Stimulated activated CD4-positive, alpha-beta T cell treated with anti-CD3 and anti-CD28 coated beads, TNF-alpha, amount 100 ng/mL, for 48 hours (primary cell): ENCODE measurements at places on chromosomes 6 and 20.

- no peak for DNase-seq
Measured at GRCh38 chr6:46135176-46135575, 5.4 kb downstream of the ENPP4 start.

- no peak for DNase-seq
Measured at GRCh38 chr6:110181131-110182030, 1.2 kb downstream of the CDC40 start.

- DNase-seq, result no peak
Measured at GRCh38 chr6:7628479-7628878, 38.5 kb downstream of the SNRNP48 start.

- DNase-seq, result peak; percentile 17
Measured at GRCh38 chr6:15621203-15622044, 41.4 kb downstream of the DTNBP1 start.

- DNase-seq, result no peak
Measured at GRCh38 chr6:162942866-162943265, 215.1 kb downstream of the PACRG start.

DNA sequence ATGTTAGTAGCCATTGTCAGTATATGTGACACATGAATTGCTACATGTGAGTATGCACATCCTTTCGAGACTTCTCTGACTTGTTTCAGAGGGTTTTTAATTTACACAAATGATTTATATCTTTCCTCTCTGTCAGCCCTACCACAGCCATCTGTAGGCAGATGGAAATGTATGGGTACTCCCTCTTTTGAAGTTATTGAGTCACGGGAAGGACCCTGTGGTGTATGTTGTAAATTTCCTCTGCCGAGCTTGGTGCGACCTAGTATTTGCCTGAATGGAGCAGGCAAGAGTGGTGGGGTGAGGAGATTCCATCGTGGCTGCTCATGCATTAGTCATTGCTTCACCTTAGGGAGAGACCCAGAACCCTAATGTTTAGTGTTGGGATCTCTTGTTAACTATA is 171.9 kb downstream of the JARID2 start:
- DNase-seq, result no peak

- peak; percentile 53 for DNase-seq
Measured at GRCh38 chr6:4059115-4059777, 19.7 kb downstream of the FAM217A start.

- no peak for DNase-seq
Measured at GRCh38 chr20:51122931-51123658, 100.2 kb upstream of the KCNG1 start.

GRCh38 chr6:106799031-106799894 is 169.9 kb downstream of the QRSL1 start:
- DNase-seq, result no peak

GRCh38 chr20:38863024-38863851 is 57.7 kb downstream of the PPP1R16B start:
- DNase-seq, result no peak

- peak; percentile 97 for DNase-seq
Measured at GRCh38 chr6:85642774-85643536, at the start of gene SYNCRIP. SYNCRIP (minus strand) TSS chr6:85642886; CDS start chr6:85641439, 1,447 bp downstream.

DNA sequence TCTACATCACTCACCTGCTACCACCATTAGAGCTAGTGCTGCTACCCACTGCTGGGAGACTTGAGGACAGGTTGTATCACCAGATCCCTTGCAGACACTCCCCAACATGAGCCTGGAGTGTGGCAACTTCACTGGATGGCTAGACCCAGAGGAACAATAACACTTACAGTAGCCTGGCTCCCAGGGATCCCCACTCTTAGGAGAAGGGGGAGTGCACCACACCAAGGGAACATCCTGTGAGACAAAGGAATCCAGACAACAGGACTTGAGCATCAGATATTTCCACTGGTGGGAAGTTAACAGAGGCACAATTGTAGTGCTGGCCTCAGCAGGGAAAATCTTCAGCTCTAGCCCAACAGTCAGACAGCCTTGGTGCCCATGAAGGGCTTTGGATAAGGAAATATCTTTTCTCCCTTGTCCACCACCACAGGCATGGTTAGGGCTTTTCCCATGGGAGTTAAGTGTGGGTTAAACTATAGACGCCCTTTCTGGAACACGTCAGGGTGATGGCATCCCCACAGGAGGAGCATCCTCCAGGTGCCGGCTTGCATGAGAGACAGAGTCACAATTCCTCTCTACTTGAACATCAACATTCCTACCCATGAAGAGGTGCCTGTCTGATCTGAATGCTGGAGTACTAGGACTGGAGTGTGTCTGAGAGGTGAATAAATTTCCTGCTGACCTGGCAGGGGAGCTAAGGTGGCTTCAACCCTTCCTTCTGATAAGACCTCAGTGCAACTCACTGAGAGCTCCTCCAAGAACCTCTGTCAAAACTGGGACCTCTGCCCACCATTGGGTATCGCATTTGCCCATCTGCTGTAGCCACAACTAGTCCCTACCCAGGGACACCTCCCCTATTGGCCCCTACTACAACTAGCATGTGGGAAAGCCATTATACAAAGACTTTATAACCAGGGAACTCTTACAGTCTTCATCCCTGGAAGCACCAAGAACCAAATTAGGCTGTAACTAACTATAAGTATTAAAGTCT is 55.4 kb upstream of the SIRPG start:
- DNase-seq, result no peak

- DNase-seq, result no peak
Measured at GRCh38 chr6:14142511-14143223, 25.1 kb downstream of the CD83 start.

- no peak for DNase-seq
Measured at GRCh38 chr20:6277661-6278240, 154.9 kb upstream of the FERMT1 start.

GRCh38 chr6:98812220-98812619 is 22.2 kb upstream of the POU3F2 start:
- DNase-seq, result no peak

DNA sequence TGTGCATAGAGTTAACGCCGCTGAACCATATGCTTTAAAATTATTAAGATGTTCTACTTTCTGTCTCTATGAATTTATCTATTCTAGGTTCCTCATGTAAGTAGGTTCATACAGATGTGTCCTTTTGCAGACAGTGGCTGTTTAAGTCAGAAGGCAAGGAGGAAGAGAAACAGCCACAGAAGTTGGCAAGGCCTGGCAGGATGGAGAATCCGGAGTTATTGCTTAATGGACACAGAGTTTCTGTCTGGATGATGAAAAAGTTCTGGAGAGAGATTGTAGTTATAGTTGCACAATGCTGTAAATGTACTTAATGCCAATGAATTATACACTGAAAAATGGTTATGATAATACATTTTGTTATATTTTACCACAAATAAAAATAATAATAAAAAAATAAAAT is 283.6 kb upstream of the CNR1 start:
- DNase-seq, result no peak

- no peak for DNase-seq
Measured at GRCh38 chr6:169648617-169649016, 53.2 kb downstream of the WDR27 start.

DNA sequence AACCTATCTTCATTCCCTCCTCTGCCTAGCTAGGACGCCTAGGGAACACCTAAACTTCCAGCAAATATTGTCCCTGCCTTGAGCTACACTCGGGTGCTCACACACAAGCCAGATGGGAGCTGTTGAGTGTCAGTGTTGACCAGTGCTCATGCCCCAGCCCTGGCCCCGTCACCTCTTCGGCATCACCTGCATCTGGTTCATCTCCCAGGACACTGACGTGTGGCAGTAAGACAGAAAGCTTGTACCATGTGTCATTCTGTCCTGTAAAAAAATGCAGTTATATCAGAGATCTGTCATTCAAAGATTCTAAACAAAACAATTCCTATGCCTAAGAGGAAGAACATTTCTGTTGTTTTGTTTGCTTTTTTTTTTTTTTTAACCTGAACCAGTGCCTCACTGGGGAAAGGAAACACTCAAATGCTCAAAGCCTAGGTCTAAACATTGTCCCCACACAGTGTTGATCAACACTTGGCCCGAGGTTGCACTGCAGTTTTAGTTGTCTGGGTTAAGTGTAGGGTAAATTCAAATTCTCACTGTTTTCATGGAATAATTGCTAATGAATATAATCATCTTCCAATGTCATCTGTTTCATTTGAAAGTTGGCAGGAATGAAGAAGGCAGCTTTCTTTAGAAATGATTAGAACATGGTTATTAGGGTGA is 102.7 kb upstream of the SASH1 start:
- no peak for DNase-seq

DNA sequence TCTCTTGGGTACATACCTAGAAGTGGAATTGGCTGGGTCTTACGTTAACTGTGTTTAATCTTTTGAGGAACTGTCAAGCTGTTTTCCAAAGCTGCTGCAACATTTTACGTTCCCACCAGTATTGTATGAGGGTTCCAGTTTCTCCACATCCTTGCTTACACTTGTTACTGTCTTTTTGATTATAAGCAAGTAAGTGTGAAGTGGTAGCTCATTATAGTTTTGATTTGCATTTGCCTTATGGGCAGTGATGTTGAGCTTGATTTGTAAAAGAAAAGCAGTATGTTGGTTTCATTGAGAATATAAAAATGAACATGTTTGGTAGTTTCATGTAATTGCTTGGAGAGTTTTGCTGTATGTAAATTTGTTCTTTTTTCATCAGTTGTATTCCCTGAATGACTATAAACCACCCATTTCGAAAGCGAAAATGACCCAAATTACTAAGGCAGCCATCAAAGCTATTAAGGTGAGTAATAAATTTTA is 40.4 kb downstream of the SCAF8 start:
- DNase-seq, result no peak

GRCh38 chr20:59831916-59832270 is 101.5 kb downstream of the SYCP2 start:
- no peak for DNase-seq

DNA sequence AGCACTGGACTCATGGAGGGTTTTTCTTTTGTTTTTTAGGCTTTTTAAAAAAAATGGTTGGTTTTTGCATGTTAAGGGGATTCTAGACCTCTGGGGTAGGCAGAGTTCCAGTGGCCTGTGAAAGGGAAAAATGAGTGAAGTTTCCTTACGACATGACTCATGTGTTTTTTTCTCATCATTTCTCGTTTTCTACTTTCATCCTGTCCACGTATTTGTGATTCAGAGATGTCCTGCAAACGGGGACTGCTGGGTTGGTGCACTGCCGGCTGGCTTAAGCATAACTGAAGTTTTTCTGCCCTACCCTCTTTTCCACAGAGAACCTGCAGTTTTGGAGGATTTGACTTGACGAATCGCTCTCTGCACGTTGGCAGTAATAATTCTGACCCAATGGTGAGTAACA is 182.3 kb downstream of the SASH1 start:
- no peak for DNase-seq

- DNase-seq, result no peak
Measured at GRCh38 chr6:9403736-9404135, 968.4 kb upstream of the SLC35B3 start.

DNA sequence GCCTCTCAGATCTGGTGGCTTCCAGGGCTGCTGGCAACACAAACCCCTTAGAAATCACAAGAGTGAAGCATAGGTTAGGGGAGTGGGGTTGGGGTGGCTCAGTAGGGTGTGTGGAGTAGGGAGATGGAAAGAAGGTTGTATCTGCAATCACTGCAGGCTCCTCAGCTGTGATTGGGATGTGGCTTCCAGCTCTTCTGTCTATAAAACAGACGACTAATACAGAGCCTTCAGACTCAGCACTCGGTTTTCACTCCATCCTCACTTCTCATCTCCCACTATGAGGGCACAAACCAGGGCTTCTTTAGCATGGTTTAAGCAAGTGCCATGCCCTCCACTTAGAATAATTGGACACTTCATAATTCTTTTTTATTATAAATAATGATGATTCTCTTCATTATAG is 46.4 kb upstream of the CAP2 start:
- no peak for DNase-seq

DNA sequence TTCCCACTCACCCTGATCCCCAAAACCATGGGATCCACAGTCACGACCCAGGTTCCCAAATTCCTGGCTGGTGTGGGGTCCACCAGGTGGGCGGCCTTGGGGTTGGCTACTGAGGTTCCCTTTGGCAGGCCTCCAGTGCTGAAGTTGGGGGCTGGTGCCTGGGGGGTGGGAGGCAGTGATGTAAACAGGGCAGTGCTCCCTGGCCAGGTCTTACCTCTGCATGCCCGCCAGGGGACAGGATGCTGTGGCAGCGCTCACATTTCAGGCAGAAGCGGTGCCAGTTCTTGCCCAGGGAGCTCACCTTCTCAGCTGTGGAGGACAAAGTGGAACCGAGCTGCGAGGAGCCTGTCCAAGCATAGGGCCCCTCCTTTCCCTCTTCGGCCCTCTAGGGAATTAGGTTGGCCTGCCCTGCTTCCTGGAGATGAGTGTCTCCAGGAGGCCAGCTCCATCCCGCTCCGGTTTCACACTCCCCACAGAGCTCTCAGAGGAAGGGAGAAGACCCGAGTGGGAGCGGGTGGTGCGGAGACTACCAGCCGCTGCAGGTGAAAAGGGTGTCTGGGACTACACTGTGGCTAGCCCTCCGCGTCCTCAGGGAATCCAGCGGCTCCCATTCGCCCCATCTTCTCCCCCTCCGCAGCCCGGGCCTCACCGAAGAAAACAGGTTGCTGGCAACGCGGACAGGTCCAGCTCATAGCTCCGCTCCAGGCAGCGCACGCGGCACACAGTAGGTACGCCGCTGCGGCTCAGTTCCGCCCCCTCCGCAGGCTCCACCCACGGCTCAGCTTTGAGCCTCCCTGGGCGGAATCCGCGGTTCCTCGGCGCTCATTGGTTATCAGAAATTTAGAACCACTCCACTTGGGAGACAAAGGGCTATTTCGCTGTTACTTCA is at the start of gene CRIP3:
CRIP3 (minus strand) TSS at position 726 of the 889 bp plus-strand sequence; CDS start at position 692, 34 bp downstream.
- DNase-seq, result peak; percentile 43

- DNase-seq, result no peak
Measured at GRCh38 chr6:41040101-41040939, 1.3 kb upstream of the UNC5CL start.

DNA sequence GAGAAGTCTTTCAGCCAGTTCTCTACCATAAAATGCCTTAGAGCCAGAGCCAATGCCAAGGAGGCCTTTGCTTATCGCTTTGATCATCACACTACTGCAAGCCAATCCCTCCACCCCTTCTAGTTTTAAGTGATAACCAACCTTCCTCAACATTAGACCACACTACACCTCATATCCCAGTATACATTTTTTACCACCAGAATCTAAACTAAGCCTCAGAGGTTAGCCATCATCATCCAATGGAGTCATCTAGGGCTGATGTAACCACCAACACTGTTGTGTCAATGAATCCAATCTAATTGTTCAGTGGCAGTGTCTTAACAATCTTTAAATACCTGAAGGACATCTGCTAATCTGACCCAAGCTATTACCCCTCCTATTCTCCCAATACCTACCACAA is 6.4 kb downstream of the ZUP1 start:
- no peak for DNase-seq

GRCh38 chr6:169529931-169530751 is 171.7 kb downstream of the WDR27 start:
- no peak for DNase-seq

GRCh38 chr20:57897156-57897874 is 187.5 kb upstream of the PMEPA1 start:
- no peak for DNase-seq

DNA sequence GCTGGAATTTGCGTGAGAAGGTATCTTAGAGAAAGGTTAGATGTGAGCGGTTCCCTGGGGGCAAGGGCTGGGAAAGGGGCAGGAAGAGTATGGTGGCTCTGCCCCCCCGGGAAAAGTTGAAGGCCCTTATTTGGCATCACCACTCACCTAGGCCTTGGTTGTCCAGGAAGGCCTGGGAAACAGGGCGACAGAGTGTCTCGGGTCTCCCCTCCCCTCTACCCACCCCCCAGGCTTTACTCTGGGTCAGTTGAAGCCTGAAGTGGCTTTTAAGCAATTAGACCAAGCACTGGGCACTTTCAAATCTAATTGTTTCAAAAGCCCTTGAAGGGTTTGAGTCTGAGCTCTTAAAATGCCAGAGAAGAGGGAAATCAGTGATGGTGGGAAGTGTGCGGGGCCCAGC is 30.2 kb upstream of the FOXP4 start:
- no peak for DNase-seq
